Stimulated activated CD8-positive, alpha-beta memory T cell treated with anti-CD3 and anti-CD28 coated beads, Interleukin-7, amount 100 ng/mL, for 1 hour (primary cell): ENCODE measurements at places on chromosomes 7 and 10.

- DNase-seq: no peak
Observed at GRCh38 chr7:130938661-130939060, 204.7 kb upstream of the KLF14 start.

GRCh38 chr7:1015196-1016121, 28.9 kb upstream of the GPR146 start:
- no peak for DNase-seq

DNA sequence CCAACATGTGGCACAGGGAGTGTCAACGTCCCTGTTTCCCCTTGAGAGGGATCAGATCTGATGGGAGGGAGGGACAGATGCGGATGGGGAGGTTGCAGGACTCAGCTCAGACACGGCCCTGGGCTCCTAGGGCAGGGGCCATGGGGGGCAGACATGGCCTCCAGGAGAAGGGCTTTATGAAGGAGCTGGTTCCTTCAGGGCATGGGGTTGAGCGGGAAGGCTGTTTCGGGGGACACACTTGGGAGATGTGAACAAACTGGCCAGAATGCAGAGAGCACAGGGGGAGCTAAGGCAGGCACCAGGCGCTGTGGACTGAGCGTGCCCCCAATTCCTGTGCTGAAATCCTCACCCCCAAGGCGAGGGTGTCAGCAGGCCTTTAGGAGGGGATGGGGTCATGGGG, 581.9 kb upstream of the FOXK1 start:
- DNase-seq: no peak

DNA sequence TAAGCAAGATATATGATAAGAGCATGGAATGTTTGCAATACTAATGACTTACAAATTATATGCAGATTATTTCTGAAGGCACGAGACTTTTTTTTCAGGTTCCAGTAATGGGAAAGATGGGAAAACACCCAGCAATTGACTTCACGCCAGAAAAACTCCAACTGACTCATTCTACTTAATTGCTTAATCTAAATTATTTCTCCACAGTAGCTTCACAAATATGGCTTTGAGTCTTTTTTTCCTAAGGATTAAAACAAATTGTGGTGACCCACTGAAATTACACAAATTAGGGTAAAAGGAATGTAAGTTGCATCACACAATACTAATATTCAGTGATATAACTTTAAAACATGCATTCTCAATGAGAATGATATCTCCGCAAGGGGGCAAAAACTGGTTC, 138.7 kb downstream of the GNAI1 start:
- DNase-seq: no peak

DNA sequence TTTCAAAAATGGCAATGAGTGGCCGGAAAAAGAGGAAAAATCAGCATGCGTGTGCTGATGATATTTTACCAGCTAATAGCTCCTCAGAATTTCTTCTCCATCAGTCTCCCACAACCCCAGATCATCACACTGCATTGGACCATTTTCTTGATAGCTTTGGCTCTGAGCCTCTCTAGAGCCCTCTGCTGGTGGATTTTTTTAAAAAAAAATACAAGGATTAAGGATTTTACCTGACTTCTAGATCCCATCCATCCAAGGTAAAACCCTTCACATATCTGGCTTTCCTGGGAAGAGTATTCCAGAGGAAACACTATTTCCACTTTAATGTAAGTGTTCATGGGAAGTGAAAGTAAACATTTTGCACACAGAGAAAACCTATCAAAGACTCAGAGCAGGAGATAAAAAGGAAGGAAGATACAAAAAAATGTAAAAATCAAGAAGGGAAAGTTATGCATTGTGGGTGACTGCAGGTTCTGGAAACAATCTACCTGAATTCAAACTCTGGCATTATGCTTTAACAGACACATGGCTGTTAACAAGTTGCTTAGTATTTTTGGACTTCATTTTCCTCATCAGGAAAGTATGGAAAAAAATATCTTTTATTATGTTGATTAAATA, 380.9 kb downstream of the LRRTM3 start:
- no peak for DNase-seq

- DNase-seq: no peak
Observed at GRCh38 chr10:78563314-78563713, 505.5 kb upstream of the ZMIZ1 start.

- DNase-seq: no peak
Observed at GRCh38 chr7:80732630-80733029, 94.2 kb downstream of the CD36 start.

DNA sequence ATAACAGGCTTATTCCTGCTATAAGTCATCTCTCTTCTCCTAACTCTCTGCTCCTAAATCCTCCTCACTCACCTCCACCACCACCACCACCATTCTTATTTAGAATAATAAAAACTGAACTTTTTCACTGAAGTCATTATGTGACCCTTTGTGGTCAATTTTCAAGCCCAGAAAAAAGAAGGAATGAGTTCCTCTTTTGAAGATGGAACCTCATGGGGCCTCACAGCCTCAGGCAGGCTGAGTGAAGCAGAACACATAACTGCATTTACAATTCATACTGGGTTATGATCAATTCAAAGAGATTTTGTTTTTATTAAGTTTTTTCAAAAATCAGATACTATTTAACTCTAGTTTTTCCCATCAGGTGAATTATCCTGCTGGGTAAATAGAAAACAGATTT, 29.8 kb downstream of the PNLIPRP3 start:
- no peak for DNase-seq

DNA sequence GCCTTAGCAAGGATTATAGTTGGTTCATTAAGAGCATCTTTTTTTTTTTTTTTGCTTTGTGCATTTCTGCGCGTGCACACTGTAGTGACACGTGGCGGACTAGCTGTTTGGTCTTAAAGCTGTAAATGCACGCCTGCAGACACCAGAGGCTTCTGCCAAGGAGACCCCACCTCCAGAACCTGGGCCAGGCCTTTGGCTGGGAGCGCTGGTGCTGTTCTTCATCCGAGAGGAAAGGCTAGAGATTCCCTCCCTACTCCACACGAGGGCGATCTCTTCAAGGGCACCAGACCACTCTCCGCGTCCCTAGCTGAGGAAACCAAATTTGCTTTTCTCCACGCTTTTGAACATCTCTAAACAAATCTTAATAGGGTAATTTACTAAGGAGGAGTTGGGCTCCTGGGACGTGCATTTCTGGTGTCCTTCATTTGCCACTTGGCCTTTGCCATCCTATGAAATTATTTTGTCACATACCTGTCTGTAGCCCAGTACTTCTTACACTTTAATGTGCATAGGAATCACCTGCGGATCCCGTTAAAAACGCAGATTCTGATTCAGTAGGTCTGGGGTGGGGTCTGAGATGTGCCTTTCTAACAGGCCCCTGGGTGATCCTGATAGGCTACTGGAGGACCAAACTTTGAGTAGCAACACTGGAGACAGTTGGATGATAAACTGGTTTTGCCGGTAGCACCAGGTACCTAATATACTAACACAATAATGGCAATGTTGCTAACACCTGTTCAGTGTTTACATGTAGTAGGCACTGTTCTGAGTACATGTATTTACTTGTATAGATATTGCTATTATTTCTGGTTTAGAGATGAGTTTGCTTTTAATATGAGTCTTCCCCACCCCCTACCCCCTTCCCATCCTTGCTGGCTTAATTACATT, 1.3 kb upstream of the SLC26A5 start:
- DNase-seq: no peak

DNA sequence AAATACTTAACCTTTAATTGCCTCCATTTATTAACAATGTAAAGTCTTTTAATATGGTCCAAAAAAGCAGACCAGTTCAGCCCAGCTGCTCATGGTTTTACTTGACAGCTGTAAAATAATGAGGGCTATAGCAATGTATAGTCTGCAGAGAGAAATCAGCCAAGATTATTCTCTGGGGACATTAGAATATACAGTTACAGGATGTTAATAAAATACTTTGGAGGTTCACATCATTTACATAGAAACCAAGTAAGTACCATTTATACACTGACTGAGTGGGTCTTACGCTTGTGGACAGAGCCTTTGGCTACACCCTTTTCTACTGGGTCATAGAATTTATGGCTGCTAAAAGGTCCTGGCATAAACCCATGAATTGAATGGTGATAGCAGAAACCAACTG, 340.7 kb upstream of the CELF2 start:
- DNase-seq: no peak

DNA sequence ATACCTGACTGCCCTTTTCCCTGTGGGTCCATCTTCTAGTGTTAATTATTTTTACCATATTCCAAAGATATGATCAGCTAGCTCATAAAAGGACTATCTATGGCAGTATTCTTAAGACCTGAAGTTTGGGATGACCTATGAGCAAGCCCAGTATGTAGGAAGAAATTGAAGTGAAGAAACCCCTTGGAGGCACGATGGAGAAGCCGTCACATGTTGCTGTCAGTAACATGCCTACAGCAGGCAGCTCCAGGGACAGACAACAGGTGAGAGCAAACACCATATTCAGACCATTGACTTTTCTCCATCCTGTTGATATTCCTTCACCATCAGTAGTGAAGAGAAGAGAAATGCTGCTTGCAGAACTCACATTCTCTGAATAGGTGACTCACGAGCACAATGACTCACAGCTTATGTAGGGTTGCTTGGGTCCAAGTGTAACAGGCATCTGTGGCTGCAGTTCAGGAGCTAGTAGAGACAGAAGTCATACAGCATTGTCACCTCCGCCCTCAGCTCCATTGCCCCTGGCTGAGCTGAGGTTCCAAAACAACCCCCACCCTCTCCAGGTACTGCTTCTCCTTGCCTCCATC, 8.4 kb upstream of the LYZL2 start:
- DNase-seq: no peak

GRCh38 chr10:131843881-131844284, 56.9 kb upstream of the PPP2R2D start:
- no peak for DNase-seq

GRCh38 chr10:59741583-59741982, 11.7 kb downstream of the MRLN start:
- no peak for DNase-seq

DNA sequence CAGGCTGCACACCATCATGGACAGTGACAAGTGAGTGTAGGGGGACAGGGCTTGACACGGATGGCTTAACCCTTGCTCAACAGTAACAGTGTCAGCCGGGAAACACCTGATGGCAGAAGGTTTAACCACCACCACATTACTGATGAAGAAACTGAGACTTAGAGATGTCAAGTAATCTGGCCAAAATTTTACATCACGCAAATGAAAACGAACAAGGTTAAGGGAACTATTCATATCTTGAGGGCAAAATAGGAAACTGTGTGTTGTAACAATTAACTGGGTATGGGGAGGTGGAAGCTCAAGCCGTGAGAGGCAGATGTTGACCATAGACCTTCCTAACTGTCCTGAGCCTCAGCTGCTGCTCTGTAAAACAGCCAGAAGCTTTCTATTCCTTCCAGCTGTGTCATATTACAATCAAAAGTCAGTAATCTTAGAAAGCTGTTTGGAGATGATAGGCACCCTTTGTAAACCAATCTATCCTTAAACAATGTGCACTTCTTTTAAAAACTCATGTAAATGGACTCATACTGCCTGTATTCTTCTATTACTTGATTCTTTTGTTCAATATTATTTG, 68.4 kb downstream of the ABCC2 start:
- DNase-seq: no peak

GRCh38 chr7:86013662-86014061, 630.0 kb upstream of the GRM3 start:
- DNase-seq: no peak

DNA sequence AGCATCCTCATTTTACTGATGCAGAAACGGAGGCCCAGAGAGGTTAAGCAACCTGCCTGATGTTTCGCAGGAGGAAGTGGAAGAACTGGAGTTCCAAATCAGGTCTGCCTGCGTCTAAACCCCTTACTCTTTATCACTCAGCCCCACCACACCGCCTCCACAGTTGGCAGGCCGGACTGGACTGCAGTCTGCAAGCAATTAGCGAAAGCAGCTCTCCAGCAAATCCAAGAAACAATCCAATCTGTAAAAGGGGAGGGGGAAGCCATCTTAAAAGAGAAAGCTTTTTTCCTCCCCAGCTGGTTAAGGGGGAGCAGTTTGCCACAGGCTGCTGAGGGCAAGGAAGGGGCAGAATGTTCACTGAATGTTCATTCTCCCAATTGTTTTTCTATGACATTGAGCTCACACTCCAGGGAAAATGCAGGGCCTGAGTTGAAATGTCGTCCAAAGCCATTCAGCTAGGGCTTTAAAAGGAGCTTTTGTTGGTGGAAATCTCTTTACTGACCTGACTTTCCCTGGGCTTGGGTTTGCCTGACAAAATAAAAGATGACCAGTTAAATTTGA, 350.1 kb downstream of the RNLS start:
- no peak for DNase-seq

DNA sequence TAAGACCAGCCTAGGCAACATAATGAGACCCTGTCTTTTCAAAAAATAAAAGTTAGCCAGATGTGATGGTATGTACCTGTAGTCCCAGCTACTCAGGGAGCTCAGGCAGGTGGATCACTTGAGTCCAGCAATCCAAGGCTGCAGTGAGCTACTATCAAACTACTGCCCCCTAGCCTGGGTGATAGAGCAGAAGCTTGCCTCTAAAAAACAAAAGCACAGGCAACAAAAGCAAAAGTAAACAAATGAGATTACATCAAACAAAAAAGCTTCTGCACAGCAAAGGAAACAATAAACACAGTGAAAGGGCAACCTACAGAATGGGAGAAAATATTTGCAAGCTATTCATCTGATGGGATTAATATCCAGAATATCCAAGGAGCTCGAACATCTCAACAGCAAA, 65.4 kb downstream of the FANK1 start:
- no peak for DNase-seq

GRCh38 chr7:1024331-1024841, 20.0 kb upstream of the GPR146 start:
- no peak for DNase-seq

- DNase-seq: no peak
Observed at GRCh38 chr7:57364933-57365710, 84.9 kb upstream of the ZNF716 start.

DNA sequence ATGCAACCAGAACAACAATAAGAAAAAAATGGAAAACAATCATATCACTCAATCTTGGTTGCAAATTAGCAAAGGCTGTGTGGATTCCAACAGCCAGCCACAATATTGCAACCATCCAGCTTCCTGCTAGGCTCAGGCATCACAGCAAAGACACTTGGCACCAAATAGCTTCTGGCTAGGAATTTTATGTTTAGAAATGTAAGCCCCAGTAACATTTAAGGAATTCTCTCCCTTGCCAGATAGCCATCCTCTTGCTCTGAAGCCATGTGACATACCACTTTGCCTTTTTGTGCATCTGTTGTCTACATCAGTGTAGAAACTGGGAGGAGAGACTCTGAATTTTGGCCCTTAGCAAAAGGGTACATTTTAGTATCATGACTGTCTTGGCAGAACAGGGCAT, 22.2 kb downstream of the MKX start:
- DNase-seq: no peak

GRCh38 chr7:130273081-130273932, 6.6 kb downstream of the CPA2 start:
- no peak for DNase-seq

DNA sequence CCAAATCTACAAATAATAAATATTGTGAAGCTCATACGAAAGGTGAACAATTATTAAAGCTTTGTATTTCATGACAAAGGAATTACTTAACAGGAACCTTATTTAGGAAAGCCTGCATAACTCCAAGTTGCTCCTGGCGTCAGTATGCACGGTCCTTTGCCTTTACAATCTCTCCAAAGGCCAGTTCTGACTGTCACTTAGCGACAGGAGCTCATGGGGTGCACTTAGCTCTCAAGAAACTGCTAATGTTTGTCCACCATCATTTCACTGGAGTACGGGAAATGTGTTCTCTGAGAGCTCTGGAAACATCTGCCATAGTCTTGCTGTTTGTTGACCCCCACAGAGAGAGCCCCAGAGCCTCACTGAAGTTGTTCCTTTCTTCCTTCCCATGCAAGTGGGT, 781.5 kb upstream of the POM121L12 start:
- no peak for DNase-seq
